Adrenal gland (tissue), 19 donors: ENCODE measurements at places on chromosomes 13 and 19. TPM values are rescaled to one million over a fixed set of nuclear protein-coding genes. Genes with fewer than 3 reads are reported as not detected.

The SYT5 gene
- 12.1 TPM for total RNA-seq

The PGLYRP1 gene
- total RNA-seq = not detected

The TUBB4A gene
- 247 TPM for total RNA-seq

The NDUFA7 gene
- total RNA-seq = 78.1 TPM

The TSSK6 gene
- 3.5 TPM for total RNA-seq

The PSG11 gene
- not detected for total RNA-seq

The CPB2 gene
- not detected for total RNA-seq

The ODAD3 gene
- total RNA-seq = 3.4 TPM

The CLASRP gene
- total RNA-seq = 19.8 TPM

DNA sequence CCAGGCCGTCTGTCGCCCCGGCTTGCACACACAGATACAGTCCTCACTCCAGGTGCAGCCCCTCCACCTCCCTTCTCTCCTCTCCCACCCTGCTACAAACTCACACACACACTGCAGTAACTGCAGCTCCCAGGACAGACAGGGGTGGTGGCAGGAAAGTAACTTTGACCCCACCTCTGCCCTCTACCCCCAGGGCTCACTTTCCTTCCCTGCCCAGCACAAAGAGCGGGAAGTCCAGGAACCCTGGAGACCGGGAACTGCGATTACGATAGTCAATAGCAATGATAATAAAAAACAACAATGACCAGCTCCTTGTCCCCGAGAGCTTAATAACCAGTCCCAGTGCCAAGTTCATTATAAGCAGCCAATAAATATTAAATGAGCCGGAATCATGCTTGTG is at the start of gene CEACAM20:
CEACAM20 (minus strand) TSS at position 140 of the 400 bp plus-strand sequence. CDS start 166 bp downstream, outside the sequence.
- H3K27ac ChIP-seq = no peak within 1 kb of the TSS
- H3K36me3 ChIP-seq = no peaks in the 10 kb centered on the region
- H3K27me3 ChIP-seq = no peaks in the 10 kb centered on the region
- DNase-seq = no peak
- no peak within 1 kb of the TSS for H3K4me3 ChIP-seq
- H3K4me1 ChIP-seq = no peaks in the 10 kb centered on the region

DNA sequence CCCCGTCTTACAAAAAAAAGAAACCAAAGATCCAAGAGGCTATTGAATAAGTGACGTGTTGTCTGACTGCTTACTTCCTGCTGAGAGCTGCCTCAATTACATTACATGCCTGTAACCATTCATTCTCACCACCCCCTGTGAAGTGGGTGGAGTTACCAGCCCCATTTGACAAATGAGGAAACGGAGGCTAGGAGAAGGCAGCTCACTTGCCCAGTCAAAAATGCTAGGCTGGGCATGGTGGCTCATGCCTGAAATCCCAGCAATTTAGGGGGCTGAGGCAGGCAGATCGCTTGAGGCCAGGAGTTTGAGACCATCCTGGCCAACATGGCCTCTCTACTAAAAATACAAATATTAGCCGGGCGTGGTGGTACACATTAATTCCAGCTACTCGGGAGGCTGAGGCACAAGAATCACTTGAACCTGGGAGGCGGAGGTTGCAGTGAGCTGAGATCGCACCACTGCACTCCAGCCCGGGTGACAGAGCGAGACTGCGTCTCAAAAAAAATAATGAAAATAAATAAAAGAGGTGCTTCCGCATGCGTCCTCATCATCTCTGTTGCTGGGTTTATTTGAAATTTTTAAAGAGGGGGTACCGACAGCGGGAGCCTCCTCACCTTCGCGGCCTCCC is 499 bp downstream of the LSM7 start:
- no peaks in the 10 kb centered on the region for H3K36me3 ChIP-seq
- no peak for DNase-seq
- H3K27me3 ChIP-seq = no peaks in the 10 kb centered on the region
- peak overlapping the region; percentile 10 for H3K27ac ChIP-seq
- peak overlapping the region; percentile 86 for H3K4me3 ChIP-seq

GRCh38 chr19:13032837-13033236 is 37.6 kb downstream of the NFIX start:
- H3K4me3 ChIP-seq = no peak overlapping the region
- peak overlapping the region; percentile 13 for H3K27ac ChIP-seq
- no peak for DNase-seq
- no peaks in the 10 kb centered on the region for H3K36me3 ChIP-seq
- peaks cover 13% of the 10 kb centered on the region for H3K4me1 ChIP-seq

DNA sequence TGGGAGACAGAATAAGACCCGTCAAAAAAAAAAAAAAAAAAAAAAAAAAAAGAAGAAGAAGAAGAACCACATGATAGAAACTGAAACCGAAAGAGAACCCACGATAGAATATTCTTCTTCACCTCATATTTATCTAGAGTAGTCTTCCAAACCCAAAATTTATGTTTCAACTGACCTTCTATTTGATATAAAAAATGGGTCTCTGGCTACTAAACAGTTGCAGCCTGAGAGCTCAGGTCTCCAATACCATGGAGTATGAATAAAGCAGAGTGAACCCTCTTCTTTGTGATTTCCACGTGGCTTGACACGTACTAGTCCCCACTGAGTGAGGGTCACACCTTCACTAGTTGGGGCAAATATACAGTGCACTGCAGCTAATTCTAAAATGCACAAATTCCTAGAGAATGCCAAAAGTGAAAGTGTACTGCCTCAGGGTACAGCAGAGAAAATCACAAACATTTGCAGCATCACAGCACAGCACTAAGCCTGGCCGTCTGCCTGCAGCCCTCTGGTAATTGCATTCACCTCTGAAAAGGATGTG is 30.8 kb upstream of the RFC3 start:
- no peak for DNase-seq
- H3K4me3 ChIP-seq = no peak overlapping the region
- no peaks in the 10 kb centered on the region for H3K27me3 ChIP-seq
- H3K36me3 ChIP-seq = no peaks in the 10 kb centered on the region

DNA sequence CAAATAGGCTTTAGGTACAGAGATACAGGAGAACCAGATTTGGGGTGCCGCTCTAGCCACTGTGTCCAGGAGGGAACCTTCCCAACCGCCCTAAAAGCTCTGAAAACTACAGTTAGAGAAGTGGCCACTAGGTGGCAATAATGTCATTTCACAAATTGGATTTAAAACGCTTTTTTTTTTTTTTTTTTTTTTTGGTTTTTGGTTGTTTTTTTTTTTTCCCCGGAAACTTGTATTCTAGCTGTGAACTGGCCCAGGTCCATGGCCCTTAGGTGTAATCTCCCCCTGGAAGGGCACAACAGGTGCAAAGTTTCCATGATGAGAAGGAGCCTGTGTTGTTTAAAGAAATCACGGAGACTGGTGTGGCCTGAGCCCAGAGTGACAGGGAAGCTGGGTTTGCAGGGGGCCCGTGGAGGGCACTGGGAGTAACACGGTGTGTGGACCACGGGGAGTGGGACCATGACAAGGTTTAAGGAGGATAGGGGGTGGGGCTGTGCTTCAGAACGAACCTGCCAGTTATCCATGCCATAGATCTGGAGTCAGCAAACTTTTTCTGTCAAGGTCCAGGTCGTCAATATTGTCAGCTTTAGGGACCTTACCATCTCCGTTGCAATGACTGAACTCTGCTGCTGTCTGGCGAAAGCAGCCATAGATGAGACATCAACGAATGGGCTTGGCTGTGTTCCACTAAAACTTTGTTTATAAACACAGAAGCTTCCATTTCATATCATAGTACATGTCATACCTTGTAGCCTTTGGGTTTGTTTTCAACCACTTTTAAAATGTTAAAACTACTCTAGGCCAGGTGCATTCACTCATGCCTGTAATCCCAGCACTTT is 10.1 kb downstream of the OR1I1 start:
- H3K4me1 ChIP-seq = peaks cover 7% of the 10 kb centered on the region
- H3K27me3 ChIP-seq = no peaks in the 10 kb centered on the region
- DNase-seq = peak; percentile 43
- no peak overlapping the region for H3K27ac ChIP-seq
- H3K36me3 ChIP-seq = no peaks in the 10 kb centered on the region

- no peaks in the 10 kb centered on the region for H3K27me3 ChIP-seq
- H3K4me1 ChIP-seq = peaks cover 15% of the 10 kb centered on the region
- no peak for DNase-seq
- H3K27ac ChIP-seq = peak overlapping the region; percentile 87
Observed at GRCh38 chr19:45451131-45451849, 16.5 kb upstream of the FOSB start.

GRCh38 chr19:16778796-16779411 is 50.3 kb upstream of the SIN3B start:
- no peak overlapping the region for H3K27ac ChIP-seq
- no peak overlapping the region for H3K4me3 ChIP-seq
- no peaks in the 10 kb centered on the region for H3K36me3 ChIP-seq
- H3K4me1 ChIP-seq = no peaks in the 10 kb centered on the region
- peak; percentile 80 for DNase-seq

GRCh38 chr13:46580362-46580839 is 27.4 kb downstream of the LRCH1 start:
- no peaks in the 10 kb centered on the region for H3K36me3 ChIP-seq
- no peaks in the 10 kb centered on the region for H3K27me3 ChIP-seq
- H3K27ac ChIP-seq = no peak overlapping the region
- H3K4me1 ChIP-seq = no peaks in the 10 kb centered on the region
- no peak overlapping the region for H3K4me3 ChIP-seq
- DNase-seq = no peak

DNA sequence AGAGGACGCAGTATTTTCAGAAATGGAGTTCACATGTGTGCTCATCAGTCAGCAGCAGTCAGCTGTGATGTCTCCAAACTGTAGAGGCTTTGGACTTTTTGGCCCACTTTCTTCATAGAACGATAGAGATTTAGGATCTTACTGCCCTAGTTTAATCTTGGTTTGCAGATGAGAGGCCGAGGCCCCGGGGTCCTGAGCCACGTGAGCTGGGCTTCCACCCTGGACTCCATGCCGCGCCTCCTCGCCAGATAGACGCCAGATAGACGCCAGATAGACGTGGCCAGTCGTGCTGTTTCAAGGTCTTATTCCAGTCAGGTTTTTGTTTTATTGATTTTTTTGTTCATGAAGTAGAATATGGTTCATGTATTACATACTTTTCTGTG is 11.7 kb upstream of the MCF2L start:
- no peaks in the 10 kb centered on the region for H3K4me1 ChIP-seq
- H3K27ac ChIP-seq = no peak overlapping the region
- no peaks in the 10 kb centered on the region for H3K27me3 ChIP-seq
- no peak for DNase-seq
- H3K4me3 ChIP-seq = no peak overlapping the region
- H3K36me3 ChIP-seq = no peaks in the 10 kb centered on the region

DNA sequence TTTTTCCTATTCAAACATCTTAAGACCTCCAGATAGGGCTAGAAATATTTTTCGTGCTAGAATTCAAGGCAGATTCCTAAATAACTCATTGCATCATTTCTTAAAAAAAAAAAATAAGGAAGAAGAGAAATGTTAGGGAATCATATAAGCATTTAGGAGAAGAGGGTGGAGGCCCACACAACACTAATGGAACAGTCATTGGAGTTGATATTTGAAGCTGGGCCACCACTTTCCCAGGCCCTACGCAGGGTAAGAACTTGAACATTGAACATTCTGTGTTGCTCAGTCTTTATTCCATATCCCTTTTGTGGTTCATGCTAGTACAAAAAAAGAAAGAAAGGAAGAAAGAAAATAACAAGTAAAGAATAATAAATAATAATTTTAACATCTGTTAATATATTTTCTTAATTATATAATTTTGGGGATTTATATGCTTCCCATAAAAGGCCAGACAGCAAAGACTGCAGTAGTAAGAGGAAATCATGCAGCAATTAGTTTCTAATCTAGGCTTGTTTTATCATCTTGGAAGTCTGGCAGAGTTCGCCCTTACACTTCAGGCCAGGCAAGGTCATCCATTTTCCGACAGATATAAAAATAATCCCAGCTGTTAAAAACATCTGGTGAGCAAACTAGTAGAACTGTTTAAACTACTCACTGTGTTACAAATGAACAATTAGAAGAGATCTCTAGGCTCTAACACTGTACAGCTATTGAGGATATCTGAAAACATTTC is 127.7 kb downstream of the FRY start:
- no peaks in the 10 kb centered on the region for H3K27me3 ChIP-seq
- H3K4me1 ChIP-seq = peaks cover 13% of the 10 kb centered on the region
- H3K27ac ChIP-seq = no peak overlapping the region
- H3K4me3 ChIP-seq = no peak overlapping the region
- no peaks in the 10 kb centered on the region for H3K36me3 ChIP-seq
- DNase-seq = no peak

- no peaks in the 10 kb centered on the region for H3K27me3 ChIP-seq
- no peak overlapping the region for H3K4me3 ChIP-seq
- no peaks in the 10 kb centered on the region for H3K36me3 ChIP-seq
- no peak for DNase-seq
Observed at GRCh38 chr13:99228737-99229691, 28.4 kb downstream of the UBAC2 start.

DNA sequence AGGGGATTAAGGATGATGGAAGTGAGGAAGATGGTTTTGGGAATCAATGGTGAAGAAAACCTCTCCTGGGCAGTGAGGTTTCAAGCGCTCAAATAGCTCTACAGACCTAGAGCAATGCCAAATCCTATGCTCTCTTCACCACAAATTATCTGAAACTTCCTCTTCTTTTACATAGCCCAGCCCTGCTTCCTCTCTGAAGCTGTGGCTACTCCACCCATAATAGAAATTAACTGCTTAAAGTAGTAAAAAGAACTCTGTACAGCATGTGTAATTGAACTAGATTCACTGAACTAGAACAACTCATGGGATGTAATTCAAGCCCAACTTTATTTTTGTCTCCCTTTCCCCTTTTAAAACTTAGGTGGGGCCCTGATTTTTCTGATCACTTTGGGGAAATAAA is 20.4 kb upstream of the IFT88 start:
- no peaks in the 10 kb centered on the region for H3K36me3 ChIP-seq
- H3K27me3 ChIP-seq = no peaks in the 10 kb centered on the region
- no peak for DNase-seq
- no peak overlapping the region for H3K4me3 ChIP-seq
- H3K4me1 ChIP-seq = no peaks in the 10 kb centered on the region
- no peak overlapping the region for H3K27ac ChIP-seq

- H3K4me1 ChIP-seq = peaks cover 17% of the 10 kb centered on the region
- H3K36me3 ChIP-seq = no peaks in the 10 kb centered on the region
- H3K27ac ChIP-seq = no peak overlapping the region
- H3K4me3 ChIP-seq = no peak overlapping the region
- DNase-seq = no peak
- H3K27me3 ChIP-seq = no peaks in the 10 kb centered on the region
Observed at GRCh38 chr19:47595944-47596343, 13.0 kb upstream of the BICRA start.

GRCh38 chr19:10871711-10872545 is 575 bp downstream of the CARM1 start:
- peak; percentile 60 for DNase-seq
- peak overlapping the region; percentile 47 for H3K27ac ChIP-seq
- no peaks in the 10 kb centered on the region for H3K36me3 ChIP-seq
- H3K4me3 ChIP-seq = peak overlapping the region; percentile 99

GRCh38 chr13:48853728-48854102 is 122.0 kb upstream of the FNDC3A start:
- no peak for DNase-seq
- no peaks in the 10 kb centered on the region for H3K36me3 ChIP-seq
- no peaks in the 10 kb centered on the region for H3K4me1 ChIP-seq
- H3K27me3 ChIP-seq = no peaks in the 10 kb centered on the region
- no peak overlapping the region for H3K27ac ChIP-seq

- DNase-seq = no peak
- H3K4me3 ChIP-seq = no peak overlapping the region
- peaks cover 46% of the 10 kb centered on the region for H3K4me1 ChIP-seq
- H3K27ac ChIP-seq = no peak overlapping the region
- no peaks in the 10 kb centered on the region for H3K27me3 ChIP-seq
- no peaks in the 10 kb centered on the region for H3K36me3 ChIP-seq
Observed at GRCh38 chr13:46050771-46051170, 1.8 kb downstream of the ZC3H13 start.

- H3K4me1 ChIP-seq = peaks cover 46% of the 10 kb centered on the region
- H3K36me3 ChIP-seq = no peaks in the 10 kb centered on the region
- no peak overlapping the region for H3K4me3 ChIP-seq
- no peaks in the 10 kb centered on the region for H3K27me3 ChIP-seq
- H3K27ac ChIP-seq = no peak overlapping the region
- DNase-seq = no peak
Observed at GRCh38 chr13:24276306-24276705, 33.1 kb upstream of the C1QTNF9 start.
